HFF-Myc (cell line): ENCODE measurements at places on chromosomes 12 and 14.

DNA sequence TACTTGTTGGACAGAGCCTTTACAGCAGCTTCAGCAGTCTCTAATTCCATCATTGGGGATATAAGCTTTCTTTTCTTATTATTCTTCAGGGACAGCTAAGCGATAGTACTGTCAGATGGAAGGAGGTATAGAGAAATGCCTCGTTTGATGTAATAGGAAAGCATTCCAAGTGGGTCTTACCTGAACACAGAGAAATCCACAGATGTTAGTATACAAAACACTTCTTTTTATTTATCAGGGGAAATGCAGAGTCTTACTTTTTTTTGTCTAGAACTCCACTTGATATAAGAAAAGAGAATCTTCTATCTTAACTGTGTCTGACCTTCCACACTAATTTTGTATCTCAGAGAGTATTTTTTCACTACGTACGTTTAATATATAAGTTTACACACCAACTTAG lies 1.9 kb downstream of the SYT1 start:
- no peak for DNase-seq

DNA sequence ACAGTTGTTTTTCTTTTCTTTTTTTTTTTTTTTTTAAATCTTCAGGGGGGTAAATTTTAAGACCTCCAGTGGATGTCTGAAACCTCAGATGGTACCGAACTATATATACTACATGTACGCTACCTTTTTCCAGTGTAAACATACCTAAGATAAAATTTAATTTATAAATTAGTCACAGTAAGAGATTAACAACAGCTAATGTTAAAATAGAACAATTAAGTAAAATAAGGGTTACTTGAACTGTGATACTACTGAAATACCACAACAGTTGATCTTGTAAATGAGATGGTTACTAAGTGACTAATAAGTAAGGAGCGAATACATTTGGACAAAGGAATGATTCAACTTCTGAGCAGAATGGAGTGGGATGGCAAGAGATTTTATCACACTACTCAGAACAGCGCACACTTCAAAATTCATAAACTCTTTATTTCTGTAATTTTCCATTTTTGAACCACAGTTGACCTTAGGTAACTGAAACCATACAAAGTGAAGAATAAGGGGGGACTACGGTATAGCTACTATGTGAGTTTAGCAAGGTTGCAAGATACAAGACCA lies 80.5 kb upstream of the PCED1B start:
- DNase-seq = peak; percentile 44

GRCh38 chr12:4771960-4772566 lies 51.9 kb downstream of the GALNT8 start:
- DNase-seq = no peak

GRCh38 chr12:120469450-120470149 lies at the start of gene SRSF9:
Gene SRSF9 (minus strand): TSS chr12:120469748. CDS start chr12:120469609, 139 bp downstream.
- peak; percentile 85 for DNase-seq

- DNase-seq = peak; percentile 61
Observed at GRCh38 chr12:11719678-11720099, 70.2 kb downstream of the ETV6 start.

DNA sequence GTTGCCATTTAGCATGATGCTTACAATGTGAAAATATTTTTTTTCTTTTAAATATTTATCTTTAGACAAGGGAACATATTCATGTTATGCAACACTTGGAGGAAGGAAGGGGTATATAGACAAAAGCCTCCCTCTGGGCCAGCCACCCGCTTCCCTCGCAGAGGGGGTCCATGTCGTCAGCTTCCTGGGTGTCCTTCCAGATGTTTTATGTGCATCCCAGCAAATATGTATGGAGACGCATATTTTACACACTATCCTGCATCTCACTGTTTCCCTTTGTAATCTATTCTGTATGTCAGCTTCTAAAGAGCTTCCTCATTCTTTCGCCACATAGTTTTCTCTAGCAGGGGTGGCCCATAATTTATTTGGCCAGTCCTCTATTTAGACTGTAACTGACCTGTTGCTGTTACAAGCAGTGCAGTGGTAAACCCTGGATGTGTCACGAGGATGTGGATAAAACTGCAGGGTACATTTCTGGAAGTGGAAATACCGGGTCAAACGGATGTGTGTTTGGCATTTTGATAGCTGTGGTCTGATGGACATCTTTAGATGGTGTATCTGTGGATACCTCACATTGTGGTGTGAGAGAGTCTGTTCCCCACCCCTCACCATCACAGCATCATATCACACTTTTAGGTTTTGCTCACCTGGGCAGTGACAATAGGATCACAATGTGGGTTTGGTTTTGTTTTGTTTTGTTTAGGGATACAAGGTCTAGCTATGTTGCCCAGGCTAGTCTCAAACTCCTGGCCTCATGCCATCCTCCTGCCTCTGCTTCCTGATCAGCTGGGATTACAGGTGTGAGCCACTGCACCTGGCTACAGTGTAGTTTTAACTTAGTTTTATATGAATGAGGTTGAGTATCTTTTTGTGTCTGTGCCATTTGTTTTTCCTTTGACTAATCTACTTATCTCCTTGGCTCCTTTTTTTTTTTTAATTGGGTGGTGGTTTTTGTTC lies 31.6 kb downstream of the FAM222A start:
- DNase-seq = no peak

DNA sequence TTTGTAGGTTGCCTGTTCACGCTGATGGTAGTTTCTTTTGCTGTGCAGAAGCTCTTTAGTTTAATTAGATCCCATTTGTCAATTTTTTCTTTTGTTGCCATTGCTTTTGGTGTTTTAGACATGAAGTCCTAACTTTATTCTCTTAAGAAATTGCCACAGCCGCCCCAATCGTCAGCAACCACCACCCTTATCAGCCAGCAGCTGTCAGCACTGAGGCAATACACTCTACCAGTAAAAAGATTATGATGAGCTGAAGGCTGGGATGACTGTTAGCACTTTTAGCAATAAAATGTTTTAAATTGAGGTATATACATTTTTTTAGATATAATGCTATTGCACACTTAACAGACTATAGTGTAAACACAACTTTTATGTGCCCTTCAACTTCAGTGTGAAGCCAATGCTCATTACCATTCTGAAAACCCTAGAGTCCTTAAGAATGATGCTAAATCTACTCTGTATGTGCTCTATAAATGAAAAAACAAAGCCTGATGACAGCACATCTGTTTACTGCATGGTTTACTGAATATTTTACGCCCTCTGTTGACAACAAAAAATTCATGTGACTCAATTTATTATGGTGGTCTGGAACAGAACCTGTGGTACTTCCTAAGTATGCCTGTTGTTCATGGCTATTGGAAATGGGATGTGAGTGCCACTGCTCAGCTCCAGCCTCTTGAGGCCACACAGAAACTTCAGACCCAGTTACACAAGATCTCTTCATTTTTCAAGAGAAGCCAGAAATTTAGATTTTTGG lies 197.4 kb downstream of the DUSP6 start:
- no peak for DNase-seq

GRCh38 chr14:99037777-99038430 lies 234.1 kb downstream of the BCL11B start:
- no peak for DNase-seq

DNA sequence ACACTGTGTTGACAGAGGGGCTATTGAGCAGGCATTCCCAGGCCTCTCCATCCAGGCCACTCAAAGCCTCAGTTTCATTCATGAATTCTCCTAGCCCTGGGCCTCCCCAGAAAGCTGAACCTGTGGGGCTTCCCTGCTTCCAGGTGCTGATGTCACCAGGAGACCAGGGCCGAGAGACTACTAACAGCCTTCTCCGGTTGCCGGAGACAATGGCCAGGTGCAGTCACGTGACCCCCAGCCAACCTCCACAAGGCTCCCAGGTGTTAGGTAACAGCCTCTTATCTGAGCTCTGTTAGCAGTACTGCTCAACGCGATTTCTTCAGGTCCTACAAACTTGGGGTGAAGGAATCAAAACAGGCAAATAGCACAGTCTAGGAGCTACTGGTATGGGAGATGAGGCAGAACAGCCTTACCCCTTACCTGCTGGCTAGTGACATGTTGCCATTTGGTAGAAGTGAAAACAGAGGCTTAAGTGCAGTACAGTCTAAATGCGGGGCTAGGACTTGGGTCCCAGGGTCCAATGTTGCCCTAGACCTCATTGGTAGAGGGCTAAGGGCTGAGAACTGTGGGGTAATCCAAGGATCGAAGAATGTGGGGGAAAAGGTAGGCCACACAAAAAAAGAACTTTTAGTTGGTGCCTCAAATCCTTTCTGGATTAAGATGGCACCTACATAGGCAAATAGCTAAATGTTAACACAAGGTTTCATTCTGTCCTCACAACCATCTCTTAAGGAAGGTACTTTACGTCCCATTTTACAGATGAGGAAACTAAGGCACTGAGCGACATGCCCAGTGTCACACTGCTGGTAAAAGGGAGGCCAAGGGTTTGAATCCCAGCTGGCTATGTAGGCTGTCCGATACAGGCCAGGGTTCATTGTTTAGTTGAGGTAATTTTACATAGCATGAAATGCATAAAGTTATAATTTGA lies 3.8 kb downstream of the CCDC88C start:
- no peak for DNase-seq

DNA sequence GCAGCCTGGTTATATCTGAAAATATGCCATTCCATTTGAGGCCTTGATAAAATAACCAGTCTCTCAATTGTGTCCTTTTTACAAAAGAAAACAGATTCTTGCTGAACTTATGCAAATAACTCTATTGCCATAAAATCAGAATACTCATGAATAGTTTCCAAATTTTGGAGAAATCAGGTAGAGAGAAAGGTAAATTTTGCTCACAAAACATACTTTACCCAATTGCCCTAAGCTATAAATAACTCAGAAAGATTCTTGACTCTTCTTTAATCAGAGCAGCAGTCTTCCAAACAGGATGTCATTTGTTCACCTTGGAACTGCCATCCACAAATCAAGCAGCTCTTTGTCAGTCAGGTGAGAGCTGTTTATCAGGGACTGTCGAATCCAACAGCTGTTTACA lies 12.6 kb downstream of the ZNF26 start:
- DNase-seq = no peak

- DNase-seq = no peak
Observed at GRCh38 chr14:74400031-74400685, 25.9 kb downstream of the SYNDIG1L start.

- DNase-seq = no peak
Observed at GRCh38 chr12:6699989-6700645, 498 bp downstream of the PIANP start.

DNA sequence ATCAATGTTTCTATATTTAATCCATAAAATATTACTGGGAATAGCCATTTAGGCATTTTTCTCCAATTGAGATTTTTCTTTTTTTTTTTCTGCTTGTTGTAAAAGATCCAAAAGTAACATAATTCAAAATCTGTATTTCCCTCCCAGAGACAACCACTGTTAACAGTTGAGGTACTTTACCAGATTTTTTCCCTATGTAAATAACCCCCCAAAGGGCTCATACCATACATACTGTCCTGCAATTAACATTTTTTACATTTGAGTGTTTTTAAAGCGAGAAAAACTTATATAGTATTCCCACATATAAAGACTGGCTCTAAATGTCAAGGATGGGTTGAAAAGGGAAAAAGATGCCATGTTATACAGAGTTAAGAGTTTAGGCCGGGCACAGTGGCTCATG lies 18.1 kb downstream of the PPP1R12A start:
- DNase-seq = no peak

GRCh38 chr12:22687361-22688076 lies 62.5 kb downstream of the ETNK1 start:
- DNase-seq = no peak

DNA sequence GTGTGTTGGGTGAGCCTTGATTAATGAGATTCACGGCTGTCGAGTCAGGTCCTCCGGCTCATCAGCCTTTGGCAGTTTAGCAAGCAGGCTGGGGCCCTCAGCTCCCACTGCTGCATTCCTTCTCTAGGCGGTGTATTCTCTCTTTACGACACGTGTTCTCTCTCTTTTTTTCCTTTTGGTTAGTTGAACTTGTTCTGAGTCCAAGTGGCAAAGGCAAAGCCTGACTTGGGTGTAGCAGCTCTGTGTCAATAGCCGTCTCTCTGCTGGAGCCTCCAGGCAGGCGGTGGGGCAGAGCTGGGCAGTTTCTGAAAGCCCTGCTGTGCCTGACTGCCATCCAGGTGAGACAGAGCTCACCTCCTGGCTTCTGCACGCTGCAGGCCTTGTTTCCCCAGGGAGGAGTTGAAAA lies 46.6 kb downstream of the SUSD6 start:
- no peak for DNase-seq

DNA sequence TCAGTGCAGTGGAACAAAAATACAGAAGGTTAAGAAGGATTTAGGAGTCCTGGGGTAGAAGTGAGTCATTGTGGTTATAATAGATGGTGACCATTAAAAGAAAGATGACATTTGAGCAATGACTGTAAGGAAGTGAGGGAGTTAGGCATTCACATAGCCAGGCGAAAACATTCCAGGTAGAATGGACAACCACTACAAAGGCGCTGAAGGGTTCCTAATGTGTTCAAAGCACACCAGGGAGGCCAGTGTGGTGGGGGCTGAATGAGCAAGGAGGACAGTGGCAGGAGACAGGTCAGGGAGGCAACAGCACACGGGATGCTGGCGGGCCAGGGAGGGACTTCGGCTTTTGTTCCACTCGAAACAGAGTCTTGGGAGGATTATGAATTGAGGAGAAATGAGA lies 129.9 kb downstream of the NPAS3 start:
- no peak for DNase-seq

- DNase-seq = peak; percentile 5
Observed at GRCh38 chr12:10027721-10028120, 2.8 kb upstream of the CLEC9A start.

GRCh38 chr12:63843254-63843720 lies 1.2 kb upstream of the SRGAP1 start:
- no peak for DNase-seq

GRCh38 chr14:54706769-54707168 lies 139.8 kb downstream of the SAMD4A start:
- DNase-seq = no peak

GRCh38 chr14:23572836-23573235 lies 5.2 kb upstream of the AP1G2 start:
- DNase-seq = no peak

DNA sequence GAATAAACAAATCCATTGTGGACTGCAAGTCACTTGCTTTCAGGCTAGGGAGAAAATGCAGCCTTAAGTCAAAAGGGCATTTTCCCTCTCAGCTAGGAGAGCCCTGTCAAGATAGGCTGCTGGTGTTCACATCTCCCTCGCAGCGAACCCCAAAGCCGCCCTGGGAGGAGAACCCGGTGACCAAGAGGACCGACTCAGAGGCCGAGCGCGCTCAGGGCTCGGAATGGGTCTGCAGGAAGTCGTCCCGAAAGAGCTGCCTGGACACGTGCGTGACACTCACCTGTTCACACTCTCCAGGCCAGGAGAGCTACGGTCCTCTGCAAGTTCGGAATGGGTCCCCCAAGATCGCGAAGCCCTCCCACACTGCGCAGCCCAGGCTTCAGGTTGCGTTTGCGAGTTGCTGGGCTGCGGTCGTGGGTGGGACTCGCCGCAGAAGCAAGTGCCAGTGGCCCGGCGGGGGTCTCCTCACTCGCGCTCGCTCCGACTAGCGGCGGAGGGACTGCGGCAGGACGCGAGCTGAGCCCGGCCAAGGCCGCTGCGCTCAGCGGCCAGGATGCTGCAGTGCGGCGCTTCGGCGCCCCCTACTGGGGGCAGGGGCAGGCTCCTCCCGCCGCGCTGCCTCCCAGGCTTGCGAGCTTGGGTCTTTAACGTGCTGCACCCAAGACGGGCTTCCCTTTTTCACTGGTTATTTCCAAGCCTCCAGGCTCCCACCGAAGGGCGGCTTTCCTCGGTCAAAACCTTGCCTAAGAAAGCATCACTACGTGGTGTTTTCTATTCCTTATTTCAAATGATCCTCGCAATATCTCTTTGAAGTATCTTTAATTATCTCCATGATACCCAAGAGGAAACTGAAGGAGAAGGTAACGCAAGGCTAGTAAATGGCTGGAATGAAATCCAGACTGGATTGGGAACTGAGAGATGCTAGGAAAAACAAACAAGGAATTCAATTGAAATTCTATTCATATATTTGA lies at the start of gene RERG:
RERG (minus strand) TSS at position 503 of the 971 bp plus-strand sequence. CDS start 3,928 bp downstream, outside the sequence.
- DNase-seq = peak; percentile 20
